Stimulated activated CD4-positive, alpha-beta T cell treated with anti-CD3 and anti-CD28 coated beads, TNF-alpha, amount 100 ng/mL, for 4 hours (primary cell): ENCODE measurements at places on chromosomes 2 and 18.

- no peak for DNase-seq
Measured at GRCh38 chr2:186518291-186518690, 32.2 kb downstream of the ZC3H15 start.

GRCh38 chr18:48931680-48932461, 18.9 kb downstream of the SMAD7 start:
- no peak for DNase-seq

GRCh38 chr18:49901862-49902340, 88.6 kb upstream of the ACAA2 start:
- no peak for DNase-seq

DNA sequence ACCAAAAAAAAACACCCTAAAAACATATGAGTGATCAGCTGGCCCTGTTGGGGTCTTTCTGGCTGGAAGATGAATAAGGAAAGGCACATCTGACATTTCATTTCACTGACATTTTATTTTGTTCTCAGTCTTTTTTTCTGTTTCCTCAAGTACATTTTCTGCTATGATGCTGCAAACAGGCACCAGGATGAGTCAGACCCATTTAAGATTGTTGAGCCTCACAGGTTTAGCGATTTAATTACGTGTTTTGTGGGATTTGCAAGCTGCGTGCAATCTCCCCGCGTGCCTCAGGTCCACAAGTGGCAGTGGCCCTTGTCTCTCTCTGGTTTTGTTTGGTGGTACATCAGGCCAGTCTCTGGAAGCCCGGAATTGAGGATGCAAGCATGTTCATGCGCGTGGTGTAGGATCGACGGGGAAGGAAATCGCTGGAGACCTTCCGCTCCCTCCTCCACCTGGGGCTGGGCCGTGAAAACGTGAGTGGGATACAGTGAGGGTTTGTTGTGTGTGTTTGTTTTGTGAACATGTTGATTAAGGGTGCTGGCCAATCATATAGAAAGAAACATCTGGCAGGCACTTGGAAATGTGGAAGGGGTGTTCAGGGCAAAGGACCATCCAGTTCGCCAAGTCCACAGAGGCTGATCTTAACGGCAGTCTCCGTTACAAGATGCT, 120.2 kb upstream of the ZNF516 start:
- no peak for DNase-seq

DNA sequence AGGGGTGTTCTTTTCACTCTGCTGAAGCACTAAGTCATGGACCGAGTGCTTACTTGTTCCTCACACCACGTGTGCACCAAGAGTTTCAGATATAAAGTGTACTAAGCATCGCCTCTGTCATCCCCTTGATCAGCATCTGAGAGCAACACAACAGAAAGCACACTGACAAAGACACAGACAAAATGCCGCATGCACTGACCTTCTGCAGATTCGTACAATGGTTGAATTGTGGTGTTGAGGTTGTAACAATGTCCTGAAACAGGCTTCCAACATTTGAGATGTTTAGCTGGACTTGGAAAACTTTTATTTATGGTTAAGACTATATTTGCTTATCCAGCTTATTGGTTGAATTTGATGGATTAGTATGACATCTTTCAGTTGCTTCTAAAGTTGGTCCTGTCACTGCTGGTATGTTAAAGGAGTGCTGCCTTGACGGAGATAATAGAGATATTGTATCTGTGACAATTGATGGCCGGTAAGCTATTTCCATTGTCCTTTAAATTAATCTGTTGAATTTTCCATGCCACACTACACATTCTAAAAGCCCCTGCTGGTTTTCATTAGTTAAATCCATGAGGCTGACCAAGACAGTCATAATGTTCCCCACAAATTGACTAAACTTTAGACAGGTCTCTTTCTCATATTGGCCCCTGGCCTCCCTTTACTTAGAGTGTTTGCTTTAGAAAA, 99.9 kb downstream of the CBLN2 start:
- no peak for DNase-seq

DNA sequence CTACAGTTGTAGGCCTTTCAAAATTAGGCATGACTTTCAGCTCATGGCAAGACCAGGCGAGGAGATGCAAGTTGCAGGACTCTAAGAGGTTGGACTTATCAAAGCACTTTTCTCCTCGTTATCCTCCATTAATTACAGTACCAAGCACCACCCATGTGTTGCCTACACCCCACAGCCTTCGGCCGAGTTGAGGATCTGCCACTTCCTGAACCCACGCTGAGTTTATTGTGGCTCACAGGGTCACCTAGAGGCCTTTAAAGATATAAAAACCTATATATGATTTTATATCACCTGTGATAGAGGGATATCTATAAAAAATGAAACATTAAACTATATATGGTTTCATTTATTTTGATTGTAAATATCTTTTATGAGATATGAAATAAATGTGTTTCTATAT, 2.6 kb downstream of the UGT1A10 start:
- DNase-seq = no peak

- no peak for DNase-seq
Measured at GRCh38 chr2:160402997-160403979, 90.3 kb downstream of the RBMS1 start.
